ENCODE measurements at places on chromosomes 1 and 21.

DNA sequence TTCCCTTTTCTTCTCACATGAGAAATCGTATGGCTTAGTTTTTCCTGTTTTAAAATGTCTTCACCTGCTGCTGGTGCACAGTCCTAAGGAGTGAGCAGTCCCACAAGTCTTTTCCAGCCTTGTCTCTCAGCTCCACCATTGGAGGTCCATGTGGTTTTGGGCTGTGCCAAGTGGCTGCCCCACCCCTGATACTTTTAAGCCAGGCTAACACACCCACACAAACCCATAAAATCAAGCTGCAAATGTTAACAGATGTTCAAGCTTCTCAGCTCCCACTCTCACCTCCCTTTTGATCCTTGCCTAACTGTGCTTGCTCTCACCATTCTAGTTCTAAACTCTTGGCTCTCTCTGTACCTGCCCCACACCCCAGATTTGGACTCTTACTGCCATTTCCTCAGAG lies 74.5 kb upstream of the COL24A1 start:
- DNase-seq, result no peak

- no peak for DNase-seq
These were observed 197.9 kb upstream of the COA6 start for GRCh38 chr1:234175363-234175762.

- no peak for DNase-seq
These were observed 71.5 kb downstream of the HHAT start for GRCh38 chr1:210400043-210400840.

DNA sequence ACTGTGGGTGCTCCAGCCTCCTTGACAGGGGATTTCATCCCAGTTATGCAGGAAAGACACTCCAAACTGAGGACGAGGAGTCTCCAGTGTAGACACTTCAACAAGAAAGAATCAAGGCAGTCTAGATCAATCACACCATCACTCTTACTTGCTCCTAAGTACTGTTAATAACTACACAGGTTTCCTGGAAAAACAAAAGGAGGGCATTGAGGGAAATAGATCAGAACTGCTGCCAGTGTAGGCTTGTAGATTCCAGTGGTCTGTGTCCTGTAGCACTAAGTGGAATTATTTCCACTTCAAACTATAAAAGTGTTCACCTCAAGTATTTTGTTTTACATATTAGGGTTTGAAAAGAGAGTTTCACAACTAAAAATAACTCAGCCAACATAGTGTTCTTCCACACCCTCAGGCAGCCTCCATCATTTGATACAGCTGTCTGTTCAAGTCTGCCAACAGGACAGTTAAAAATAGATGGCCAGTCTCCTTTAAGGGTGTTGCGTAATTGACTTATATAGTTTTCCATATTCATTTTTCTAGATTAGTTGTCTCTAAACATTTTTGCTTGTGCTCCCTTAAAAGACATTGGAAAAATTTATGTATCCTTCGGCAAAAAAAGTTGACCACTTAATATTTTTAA lies 32.0 kb upstream of the AGL start:
- no peak for DNase-seq

- DNase-seq, result no peak
These were observed 90.0 kb upstream of the KRTAP19-8 start for GRCh38 chr21:31128234-31128633.

- DNase-seq, result no peak
These were observed 73.8 kb upstream of the DUSP10 start for GRCh38 chr1:221815660-221816059.

GRCh38 chr1:219876798-219877209 lies 51.6 kb downstream of the SLC30A10 start:
- DNase-seq, result no peak

GRCh38 chr1:207740207-207740606 lies 11.6 kb upstream of the CD46 start:
- DNase-seq, result no peak

DNA sequence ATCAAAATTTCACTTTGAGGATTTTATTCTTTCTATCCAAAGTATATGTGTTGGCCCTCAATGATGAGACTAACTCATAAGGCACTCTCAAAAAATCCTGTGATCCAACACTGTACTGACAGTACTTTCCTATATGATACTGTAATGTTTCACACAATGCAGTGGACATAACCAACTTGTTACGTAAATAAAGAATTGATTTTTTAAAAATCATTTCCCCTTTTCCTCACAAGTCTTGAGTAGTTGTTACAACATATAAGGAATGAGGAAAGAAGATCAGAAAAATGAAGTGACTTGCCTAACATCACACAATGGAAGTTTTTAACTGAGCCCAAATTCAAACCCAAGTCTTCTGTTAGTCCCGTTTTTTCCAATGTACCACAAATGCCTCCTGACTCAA lies 17.2 kb downstream of the PTP4A2 start:
- DNase-seq, result no peak

DNA sequence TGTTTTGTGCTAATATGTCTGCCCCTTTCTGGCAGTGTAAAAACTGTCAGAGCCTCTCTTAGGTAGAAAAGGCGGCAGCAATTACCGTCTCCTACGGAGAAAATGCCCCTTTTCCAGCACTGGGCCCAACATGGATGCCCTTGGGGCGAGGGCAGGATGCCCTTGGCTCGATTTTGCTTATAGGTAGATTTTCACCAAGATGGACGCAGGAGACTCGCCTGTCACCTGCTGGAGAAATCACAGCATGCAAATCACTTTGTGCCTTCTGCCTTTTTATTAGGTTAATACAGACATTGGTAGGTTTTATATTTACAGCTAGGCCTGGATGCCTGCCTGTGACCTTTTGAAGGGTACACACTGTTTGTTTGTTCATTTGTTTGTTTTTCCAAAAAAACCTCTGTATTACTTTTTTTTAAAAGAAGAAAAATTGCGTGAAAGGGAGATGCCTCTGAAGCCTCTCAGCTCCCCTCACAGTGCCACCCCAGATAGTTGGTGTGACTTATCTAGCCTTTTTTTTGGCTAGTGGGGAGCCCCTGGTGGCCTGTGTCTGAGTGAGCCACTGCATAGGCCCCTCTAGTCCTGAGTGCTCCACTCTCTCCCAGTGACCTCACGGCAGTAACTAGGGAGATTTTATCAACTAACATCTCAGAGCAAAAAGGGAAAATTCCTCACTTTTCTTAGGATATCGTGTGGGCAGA lies 2.5 kb downstream of the ATP1B1 start:
- no peak for DNase-seq

- no peak for DNase-seq
These were observed 158.4 kb upstream of the CD34 start for GRCh38 chr1:208069317-208069716.

GRCh38 chr1:38009088-38009840 lies 3.3 kb upstream of the UTP11 start:
- no peak for DNase-seq

GRCh38 chr1:176699821-176700220 lies 236.8 kb downstream of the PAPPA2 start:
- no peak for DNase-seq

DNA sequence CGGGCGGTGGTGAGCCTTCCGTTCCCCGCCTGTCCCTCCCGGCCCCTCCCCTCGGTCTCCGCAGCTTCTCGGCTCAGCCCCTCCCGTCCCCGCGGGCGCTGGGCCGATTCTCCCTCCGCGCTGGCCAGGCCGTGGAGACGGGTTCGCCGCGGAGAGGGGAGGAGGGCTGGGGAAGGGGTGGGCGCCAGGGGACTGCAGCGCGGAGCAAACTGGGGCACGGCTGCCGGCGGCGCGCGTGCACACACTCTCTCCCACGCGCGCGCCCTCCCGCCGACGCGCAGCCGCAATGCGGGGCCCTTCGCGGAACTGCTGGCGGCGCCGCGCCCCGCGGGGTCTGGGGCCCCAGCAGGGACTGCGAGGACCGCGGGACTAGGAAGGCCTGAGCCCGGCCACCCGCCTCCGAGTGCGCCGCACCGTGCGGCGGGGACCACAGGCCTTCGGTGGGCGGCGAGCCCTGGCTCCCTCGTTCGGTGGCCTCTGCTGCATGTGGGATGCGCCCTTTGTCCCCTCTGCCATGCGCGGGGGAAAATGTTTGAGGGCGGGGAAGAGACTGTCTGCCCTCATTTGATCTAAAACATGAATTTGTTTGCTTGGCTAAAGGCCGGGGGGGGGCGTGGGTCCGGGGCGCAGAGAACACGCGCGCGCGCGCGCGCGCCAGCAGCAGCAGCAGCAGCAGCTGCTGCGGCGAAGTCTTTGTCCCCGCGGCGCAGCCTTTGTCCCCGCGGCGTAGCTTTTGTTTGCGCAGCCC lies 90.7 kb upstream of the VAMP3 start:
- DNase-seq, result no peak

DNA sequence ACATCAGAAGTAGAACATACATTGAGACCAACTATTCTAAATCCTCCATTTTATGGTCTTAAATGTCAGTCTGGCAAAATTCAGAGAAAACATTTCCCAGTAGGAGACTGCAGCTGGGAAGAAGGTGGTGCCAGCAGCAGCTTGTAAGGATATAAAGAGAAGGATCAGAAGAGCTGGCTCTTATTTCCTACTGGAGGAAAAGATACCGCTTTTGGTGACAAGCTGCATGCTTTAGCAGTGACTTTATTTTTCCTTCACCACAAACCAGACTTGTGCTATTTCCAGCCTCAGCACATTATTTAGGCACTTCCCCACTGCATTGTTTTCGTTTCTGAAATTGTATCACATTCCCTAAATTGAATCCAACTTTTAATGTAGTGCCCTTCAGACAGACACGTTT lies 28.4 kb downstream of the RNF11 start:
- no peak for DNase-seq

DNA sequence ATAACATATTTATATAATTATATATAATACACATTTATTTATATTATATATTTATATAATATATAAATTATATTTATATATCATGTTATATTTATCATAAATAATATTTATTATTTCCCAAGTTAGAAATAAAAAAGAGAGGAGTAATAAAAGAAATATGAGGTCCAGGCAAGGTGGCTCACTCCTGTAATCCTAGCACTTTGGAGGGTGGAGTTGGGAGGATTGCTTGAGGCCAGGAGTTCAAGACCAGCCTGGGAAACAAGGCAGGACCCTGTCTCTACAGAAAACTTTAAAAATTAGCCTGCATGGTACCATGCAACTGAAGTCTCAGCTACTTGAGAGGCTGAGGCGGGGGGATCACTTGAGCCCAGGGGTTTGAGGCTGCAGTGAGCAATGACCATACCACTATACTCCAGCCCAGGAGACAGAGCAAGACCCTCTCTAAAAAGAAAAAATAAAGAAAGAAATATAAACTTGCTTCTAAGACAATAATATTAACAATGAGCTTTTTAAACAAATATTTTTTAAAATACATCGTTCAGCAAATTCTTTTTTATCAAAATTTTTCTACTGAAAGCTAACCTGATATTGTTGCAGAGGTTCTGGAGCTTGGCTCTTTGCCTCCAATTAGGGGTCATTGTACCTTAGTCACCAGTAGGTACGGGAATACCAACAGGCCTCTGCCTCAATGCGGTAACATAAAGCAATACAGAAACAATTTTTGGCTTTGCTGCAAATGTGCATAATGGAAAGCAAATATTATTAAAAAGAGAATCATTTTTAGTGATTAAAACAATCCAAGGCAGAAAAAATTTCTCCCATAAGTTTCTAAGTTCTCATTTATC lies 290.0 kb downstream of the SETD4 start:
- no peak for DNase-seq

DNA sequence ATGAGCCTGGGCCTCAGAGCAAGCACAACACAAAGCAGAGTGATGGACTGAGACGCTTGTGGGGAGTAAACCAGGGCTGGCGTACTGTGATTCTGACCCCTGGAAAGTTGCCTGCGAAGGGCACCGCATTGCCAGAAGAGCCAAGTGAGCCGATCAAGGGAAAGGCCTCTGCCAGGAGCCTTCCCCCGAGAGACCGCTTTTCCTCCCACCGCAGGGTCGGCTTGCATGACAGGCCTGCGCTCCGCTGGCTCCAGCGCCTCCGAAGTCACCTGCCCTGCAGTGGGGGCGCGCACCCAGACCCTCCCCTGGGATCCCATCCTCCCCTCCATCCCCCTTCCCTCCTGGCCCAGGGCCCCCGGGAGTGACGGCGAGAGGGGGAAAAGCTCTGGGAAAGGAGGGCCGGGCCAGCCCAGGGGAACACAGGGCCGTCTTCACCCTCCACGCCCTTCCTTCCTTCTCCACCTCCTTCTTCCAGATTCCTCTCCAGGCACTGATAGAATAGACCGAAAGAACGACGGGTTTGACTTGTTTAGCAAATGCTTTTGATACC lies 165.0 kb downstream of the TRIM33 start:
- no peak for DNase-seq

DNA sequence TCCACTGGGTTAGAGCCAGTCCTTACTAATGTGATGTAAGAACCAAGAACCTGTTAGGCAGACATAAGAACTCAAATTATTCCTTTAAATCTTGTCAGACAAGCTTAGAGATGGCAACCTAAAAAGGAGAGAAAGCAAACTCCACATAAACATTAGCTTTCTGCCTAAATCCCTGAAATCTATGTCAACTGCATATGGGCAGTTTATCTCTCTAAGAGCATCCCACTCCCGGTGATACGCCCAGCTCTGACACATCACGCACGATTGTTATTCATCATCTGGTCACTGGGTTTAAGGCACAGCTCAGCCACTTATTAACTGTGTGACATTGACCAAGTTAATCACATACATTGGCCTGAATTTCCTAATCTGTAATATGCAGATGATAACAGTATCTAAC lies 323.7 kb downstream of the HHIPL2 start:
- no peak for DNase-seq

- no peak for DNase-seq
These were observed 193.2 kb downstream of the PATJ start for GRCh38 chr1:61935516-61935915.

DNA sequence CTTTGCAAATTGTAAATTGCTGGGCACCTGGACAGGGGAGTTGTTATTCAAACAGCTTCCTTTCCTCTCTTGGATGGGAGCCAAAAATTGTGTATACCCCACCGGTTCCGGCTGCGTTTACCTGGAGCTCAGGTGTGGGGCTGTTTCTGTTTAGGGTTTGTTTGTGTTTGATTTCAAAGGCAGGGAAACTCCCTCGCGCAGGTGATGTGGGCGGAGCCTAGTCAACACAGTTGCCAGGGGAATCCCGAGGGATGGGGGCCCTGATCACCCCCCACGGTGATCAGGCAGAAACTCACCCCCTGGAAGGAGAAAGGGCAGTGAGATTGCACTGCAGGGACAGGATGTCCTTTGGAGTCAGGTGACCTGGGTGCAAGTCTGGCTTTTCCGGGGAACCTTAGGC lies 28.3 kb downstream of the CDCP2 start:
- no peak for DNase-seq

DNA sequence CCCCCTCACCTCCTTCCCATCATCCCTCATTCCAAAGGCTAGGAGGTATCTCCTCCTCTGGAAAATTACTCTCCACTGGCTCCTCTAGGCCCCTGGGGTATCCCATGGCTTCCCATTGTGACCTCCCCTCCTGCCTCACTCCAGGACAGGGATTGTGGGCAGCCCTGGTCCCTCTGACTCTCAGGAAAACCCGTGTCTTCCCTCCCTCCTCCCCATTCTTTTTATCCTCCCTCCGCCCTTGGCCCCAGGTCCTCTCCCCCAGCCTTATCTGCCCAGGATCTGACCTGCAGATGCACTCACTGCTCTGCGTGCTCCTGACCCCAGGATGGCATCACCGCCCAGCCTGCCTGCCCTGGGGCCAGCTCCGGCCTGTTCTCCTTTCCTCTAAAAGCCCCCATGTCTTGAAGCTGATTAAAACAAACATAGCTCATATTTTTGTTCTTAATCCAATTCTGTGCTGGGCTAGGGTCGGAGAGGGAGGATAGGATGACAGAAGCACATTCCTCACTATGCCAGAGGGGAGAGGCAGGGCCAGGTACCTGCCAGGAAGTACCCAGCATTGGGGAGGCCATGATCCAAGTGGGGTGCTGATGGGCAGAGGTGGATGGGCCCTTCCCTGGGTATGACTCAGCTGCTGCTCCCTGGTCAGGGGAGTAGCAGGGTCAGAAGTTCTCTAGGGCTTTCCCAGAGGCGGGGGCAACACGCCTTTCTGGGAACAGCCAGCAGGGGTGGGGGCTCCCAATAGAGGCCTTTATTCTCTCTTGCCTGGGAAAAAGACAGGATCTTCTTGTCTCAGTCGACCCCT lies 13.8 kb upstream of the UBL4B start:
- no peak for DNase-seq
